ENCODE measurements at places on chromosomes 16 and 17.

GRCh38 chr16:19697756-19698318, 20.2 kb downstream of the KNOP1 start:
- DNase-seq = no peak

- DNase-seq = no peak
Measured at GRCh38 chr17:82690786-82691489, 7.6 kb downstream of the RAB40B start.

DNA sequence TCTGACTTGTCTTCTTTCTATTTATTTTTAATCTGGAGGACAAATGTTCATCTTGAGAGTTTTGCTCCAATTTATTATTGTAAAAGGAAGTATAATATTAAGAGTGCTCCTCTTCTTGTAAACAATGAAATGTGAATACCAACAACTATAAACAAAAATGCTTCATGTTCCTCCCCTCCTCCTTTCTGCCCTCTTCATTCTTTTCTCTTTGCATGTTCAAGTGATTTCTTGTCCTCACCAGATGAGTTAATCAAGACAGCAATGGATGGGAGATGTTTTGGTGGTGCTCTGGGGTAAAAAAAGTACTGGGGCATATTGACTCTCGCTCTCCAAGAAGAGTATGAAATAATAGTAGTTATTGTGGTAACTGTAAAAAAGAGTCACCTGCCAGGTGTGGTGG, 24.3 kb downstream of the ITGB3 start:
- DNase-seq = no peak

DNA sequence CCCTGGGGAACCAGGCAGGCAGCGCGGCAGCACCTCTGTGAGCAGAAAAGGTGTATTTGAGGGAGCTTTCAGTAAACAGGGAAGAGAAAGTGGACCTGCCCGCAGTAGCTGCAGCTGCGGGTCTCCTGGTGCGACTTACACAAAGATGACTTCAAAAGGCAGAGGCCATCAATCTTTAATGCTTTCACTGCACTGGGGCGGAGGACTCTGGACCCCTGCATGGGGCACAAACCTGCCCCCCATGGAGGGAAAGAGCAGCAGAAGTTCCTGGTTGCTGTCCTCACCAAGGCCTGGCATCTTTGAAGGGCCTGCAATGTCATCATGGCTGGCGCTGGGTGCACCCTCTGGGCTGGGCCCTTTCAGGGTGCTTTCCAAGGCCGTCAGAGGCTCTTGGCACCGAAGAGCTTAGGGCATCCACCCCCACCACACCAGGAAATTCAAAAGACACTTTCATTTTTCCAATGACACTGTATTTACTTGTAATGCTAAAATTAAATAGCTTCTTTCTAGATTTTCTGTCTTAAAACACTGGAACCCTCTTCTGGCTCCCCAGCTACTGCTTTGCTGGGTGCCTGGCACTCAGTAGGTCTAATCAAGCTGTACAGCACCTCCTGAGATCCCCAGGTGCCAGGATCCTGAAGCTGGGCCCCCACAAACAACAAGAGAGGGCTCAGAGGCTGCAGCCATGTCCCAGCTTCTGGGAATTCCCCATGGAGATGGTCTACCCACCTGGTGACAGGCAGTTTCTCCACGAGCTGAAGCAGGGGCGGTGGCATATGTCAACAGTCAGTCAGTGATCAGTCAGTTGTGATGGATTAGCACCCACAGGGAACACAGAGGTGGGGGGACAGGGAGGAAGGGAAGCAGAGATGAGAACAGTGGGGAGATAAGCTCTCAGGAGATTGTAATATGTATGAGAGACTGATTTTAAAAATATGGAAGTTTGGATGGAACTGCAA, 2.1 kb upstream of the CACNG1 start:
- no peak for DNase-seq

- no peak for DNase-seq
Measured at GRCh38 chr17:82974136-82974952, 105.1 kb upstream of the METRNL start.

Measured in stimulated activated CD8-positive, alpha-beta memory T cell treated with anti-CD3 and anti-CD28 coated beads, Interleukin-12 subunit alpha, Interleukin-12 subunit beta, amount 100 ng/mL, for 1 hour (primary cell).